ENCODE measurements at places on chromosomes 11 and 22. TPM values are rescaled to one million over a fixed set of nuclear protein-coding genes. Genes with fewer than 3 reads are reported as not detected.

KRTAP5-10 gene
- total RNA-seq = not detected

UPB1 gene
- total RNA-seq = 1.3 TPM

POU2AF2 gene
- 0.80 TPM for total RNA-seq

MUC5B gene
- 0.71 TPM for total RNA-seq

RNF215 gene
- total RNA-seq = 25.5 TPM

KRTAP5-9 gene
- 0.40 TPM for total RNA-seq

DNA sequence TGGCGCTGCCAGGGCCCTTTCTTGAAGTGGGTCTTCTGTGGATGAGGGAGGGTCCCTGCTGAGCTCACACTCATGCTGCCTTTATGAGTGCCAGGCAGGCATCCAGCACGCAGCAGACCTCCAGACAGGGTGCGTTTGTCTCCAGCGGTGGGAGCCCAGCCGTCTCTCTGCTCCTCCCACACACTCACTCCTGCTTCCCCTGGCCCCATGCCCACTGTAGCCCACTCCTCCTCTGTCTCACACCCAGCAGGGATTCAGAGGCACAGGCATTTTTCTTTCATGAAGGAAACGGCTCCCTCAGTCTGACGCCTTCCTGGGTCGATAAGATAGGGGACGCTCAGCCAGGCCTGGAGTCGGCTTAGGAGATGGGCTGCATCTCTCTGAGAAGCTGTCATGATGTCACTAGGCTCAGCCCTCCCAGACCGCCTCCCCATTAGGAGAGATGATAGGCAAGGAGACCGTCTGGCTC lies 183.9 kb upstream of the NCAM1 start:
- DNase-seq = no peak

- DNase-seq = no peak
These were observed 102.8 kb downstream of the CEP164 start for GRCh38 chr11:117430293-117430955.

GRCh38 chr11:99368583-99368982 lies 347.8 kb downstream of the CNTN5 start:
- no peak for DNase-seq

GRCh38 chr11:67370351-67371076 lies 2.9 kb downstream of the CLCF1 start:
- no peak for DNase-seq

DNA sequence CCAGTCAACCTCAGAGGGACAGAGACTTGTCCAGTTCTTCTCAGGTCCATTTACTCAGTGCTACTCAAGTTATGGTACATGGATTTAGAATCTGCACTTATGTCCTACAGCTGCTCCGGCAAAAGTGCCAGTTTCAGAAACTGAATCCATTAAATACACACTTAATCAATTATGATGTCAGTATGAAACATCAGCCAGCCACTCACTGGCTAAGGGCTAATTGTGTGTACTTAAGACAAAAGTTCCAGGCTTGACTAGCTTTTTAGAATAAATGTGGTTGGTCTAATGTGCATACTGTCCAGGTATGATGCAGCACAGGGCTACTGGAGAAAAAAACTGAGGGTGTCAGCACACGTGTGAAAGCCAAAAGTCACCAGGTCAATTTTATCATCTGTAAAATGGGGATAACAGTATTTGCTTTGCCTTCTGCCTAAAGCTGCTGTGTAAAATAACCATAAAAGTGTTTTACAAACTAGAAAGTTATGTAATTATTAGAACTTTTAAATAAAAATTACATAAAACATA lies 55.4 kb upstream of the CYP2D6 start:
- no peak for DNase-seq

- DNase-seq = no peak
These were observed 463.1 kb upstream of the FAT3 start for GRCh38 chr11:91761406-91762025.

DNA sequence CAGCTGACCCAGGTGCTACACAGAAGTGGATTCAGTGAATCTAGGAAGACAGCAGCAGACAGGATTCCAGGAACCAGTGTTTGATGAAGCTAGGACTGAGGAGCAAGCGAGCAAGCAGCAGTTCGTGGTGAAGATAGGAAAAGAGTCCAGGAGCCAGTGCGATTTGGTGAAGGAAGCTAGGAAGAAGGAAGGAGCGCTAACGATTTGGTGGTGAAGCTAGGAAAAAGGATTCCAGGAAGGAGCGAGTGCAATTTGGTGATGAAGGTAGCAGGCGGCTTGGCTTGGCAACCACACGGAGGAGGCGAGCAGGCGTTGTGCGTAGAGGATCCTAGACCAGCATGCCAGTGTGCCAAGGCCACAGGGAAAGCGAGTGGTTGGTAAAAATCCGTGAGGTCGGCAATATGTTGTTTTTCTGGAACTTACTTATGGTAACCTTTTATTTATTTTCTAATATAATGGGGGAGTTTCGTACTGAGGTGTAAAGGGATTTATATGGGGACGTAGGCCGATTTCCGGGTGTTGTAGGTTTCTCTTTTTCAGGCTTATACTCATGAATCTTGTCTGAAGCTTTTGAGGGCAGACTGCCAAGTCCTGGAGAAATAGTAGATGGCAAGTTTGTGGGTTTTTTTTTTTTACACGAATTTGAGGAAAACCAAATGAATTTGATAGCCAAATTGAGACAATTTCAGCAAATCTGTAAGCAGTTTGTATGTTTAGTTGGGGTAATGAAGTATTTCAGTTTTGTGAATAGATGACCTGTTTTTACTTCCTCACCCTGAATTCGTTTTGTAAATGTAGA lies 1.7 kb downstream of the MALAT1 start:
- peak; percentile 60 for DNase-seq

DNA sequence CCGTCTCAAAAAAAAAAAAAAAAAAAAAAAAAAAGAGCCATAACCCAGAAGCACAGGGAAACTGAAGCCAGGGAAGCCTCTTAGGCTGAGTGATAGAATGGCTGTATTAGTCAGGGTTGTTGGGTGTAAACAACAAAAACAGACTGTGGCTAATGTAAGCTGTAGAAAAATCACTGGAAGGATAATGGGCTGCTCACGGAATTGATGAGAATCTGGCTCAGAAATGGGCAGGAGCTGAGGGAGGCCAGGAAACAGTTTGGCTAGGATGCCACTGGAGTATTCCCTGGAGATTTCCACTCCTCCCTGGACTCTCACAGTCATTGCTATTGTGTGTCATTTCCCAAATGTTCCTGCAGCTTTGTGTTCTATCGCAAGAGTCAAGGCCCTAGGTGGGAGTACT lies 22.4 kb downstream of the SLC22A6 start:
- DNase-seq = no peak

- DNase-seq = peak; percentile 83
These were observed 819 bp upstream of the KCNQ1OT1 start for GRCh38 chr11:2700415-2701211.

GRCh38 chr22:46465793-46466192 lies 71.6 kb downstream of the CELSR1 start:
- DNase-seq = no peak

GRCh38 chr22:26842103-26842502 lies 184.7 kb downstream of the MIAT start:
- no peak for DNase-seq

DNA sequence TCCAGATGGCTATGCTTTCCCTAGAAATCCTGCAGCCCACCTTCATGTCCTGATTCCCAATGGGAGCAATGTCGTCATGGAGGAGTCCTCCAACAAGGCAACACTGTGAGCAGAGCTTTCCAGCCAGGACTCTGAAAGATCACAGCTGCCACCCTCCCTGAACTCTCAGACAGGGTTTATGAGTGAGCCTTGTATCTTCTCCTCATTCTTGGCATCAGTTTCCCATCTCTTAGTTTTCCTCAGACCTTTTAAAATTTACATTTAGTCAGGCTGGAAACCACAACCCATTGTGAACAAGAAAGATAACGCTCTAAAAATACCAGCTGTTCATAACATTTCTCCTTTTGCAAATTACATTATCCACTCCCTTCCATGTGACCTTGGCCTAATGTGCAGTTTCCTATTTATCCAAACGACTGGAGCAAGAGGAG lies 15.6 kb upstream of the LYVE1 start:
- no peak for DNase-seq

GRCh38 chr11:43646767-43647166 lies 33.8 kb upstream of the HSD17B12 start:
- DNase-seq = no peak

DNA sequence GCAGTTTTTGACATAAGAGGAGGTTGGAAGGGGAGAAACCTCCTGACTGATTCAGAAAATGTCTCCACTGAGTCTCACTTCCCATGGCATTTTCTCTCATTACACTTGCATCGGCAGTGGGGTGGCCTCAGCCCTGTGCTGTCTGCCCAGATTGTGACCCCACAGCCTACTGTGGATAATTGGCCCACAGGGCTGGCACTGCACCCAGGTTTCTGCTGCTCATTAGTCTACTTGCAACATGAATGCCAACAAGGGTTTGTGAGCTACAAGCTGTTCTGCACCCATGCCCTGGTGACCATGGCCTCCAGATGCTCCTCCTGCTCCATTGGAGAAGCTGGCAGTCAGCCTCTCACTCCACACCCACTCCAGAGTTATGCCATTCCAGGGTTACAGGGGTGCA lies 296.0 kb downstream of the CTTN start:
- DNase-seq = no peak

GRCh38 chr22:45302751-45303150 lies 7.0 kb upstream of the FAM118A start:
- no peak for DNase-seq

- DNase-seq = no peak
These were observed 1333.9 kb downstream of the BRD1 start for GRCh38 chr22:48493733-48494132.

DNA sequence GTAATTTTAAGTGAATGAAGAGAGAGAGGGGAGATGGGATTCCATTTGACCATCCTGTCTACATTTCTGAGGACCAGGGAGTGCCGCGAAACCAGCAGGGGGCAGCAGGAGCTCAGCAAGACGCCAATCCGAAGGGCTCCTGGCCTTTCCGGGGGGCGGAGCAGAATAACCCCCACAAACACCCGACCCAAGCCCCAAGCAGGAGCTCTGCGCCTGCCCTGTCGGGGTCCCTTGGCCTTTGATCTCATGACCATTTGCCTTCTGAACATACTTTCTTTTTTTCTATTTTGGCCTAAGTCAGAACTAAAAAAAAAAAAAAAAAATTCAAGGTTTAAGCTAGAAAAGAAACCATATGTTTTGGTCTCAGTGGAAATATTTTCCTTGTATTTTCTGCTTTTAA lies 21.9 kb upstream of the SCN2B start:
- DNase-seq = peak; percentile 85

DNA sequence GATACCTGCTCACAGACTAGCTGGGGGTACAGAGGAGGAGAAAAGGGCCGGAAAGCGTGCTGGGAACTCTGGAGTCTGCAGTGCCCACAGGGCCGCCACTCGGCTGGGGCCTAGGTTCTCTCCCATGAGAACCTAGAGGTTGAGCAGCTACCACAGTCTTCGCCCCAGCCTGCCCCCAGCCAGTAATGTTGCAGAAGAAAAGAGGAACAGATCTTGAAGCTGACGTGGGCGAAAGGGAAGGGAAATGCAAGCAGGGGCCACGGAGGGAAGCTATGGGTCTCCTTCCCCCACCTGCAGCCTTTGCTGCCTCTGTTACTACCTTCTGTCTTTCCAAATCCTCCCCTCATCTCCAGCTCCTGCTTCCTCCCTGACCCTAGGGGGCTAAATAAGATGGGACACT lies 28.8 kb upstream of the P2RY2 start:
- no peak for DNase-seq

DNA sequence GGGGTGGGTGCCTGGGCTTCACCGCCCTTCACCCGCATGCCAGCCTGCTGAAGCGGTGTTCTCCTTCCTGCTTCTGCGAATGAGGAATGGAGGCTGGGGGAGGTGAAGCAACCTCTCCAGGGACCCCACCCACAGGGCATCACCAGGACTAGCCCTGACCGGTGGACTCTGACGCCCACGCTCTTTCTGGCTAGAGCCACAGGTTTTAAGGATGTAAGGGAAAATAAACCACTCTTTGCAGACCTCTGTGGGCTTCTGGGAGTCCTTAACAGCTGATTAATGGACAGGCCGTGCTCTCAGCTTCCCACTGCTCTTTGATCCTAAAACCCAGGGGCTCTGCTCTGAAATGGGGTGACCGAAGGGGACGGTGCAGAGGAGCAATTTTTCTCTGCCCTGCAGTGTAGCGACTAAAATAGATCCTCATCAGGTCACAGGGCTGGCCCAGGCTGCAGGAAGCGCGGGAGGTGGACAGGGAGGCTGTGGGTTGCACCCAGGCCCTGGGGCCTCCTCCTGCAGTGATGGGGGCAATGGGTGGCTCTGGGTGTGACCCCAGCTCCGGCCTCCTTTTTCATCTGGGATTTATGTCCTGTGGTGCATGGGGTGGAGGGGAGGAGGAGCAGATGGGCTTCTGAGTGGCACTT lies 127.4 kb downstream of the CACNA1I start:
- DNase-seq = no peak

DNA sequence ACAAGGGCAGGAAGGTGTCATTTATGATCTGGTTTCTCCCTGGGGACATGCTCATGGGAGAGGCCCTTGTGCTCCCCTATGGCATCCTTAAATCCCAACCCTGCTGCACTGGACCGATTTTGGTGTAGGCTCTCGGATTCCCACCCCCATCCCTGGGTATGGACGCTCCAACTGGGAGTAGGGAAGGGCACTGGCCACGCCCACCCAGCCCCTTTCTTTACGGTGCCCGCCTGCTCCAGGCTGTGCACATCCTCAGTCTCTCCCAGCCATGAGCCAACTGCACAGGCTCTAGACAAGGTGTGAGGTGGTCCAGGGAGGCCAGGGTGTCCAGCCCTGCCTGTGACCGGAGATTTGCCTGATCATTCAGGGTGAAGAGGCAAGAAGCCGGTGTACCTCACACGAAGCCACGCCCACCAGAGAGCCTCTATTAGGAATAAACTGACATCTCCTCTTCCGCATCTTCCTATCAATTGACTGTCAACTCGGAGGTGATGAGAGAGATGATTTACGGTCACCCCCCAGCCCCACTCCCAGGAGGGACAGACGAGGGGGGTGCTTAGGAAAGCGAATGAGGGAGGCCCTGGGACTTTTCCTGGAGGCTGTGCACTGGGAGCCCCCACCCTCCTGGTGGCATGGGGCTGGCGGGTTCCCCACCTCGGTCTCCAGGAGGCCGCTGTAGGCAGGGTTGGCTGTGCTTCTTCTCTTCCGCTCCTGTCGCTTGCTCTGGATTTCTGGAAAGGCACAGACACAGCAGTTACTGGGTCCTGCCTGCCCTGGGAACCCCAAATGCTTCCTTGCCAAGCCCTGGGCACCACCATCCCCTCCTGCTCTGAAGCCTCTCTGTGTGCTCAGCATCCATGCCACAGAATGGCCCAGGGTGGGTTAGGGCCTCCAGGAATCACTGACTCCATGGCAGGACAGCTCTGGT lies 116.7 kb downstream of the PHF21B start:
- DNase-seq = no peak

- DNase-seq = no peak
These were observed 32.7 kb upstream of the SYN3 start for GRCh38 chr22:33090836-33091235.

- DNase-seq = no peak
These were observed 2.5 kb upstream of the POLD4 start for GRCh38 chr11:67355794-67356386.

- no peak for DNase-seq
These were observed 16.7 kb downstream of the C11orf54 start for GRCh38 chr11:93757924-93758865.

Data from sciatic nerve (tissue), 2 donors.